ENCODE measurements at places on chromosomes 7 and 10.
A peak's percentile ranks its signal among the peaks of the same experiment; 100 is the strongest.

DNA sequence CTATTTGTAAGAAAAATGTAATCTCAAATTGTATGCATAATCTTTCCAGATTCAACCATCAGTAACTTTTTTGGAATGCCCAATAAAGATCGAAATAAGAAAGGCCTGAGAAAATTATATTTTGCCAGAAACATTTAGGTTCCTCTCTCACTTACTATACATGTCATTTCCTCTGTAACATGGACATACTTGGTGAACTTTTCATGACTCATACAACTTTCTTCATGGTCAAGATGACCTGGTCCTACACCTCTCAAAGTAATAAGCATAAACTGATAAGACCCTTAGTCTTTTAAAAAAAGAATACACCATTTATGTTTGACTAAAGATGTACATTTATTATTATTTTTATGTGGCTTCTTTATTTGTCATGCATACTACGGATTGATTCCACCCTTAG, 125.3 kb downstream of the REEP3 start:
- no peak for DNase-seq

DNA sequence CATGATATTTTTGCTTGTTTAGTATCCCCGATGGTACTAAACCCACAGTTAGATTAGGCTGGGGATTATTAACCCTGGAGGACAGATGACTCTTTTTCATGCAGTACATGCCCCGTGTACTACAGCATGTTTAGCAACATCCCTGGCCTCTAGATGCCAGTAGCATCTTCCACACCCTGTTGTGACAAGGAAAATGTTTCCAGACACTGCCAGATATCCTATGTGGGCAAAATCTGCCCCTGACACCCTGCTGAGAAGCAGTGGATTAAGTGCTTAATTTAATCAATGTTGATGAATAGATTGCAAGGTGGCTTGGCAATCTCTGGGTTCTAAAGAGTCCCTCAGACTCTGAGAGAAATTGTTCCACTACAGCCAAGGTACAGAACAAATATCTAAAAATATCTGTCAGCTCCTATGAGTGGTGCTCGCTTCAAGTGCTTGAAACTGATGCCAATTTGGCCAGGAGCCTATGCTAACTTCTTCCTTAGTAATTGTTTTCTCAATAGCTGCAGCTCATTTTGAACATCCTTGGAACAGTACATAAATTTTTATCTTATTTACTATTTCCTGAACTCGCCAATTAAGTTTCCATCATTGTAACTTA, 247.0 kb downstream of the SORCS1 start:
- no peak for DNase-seq

DNA sequence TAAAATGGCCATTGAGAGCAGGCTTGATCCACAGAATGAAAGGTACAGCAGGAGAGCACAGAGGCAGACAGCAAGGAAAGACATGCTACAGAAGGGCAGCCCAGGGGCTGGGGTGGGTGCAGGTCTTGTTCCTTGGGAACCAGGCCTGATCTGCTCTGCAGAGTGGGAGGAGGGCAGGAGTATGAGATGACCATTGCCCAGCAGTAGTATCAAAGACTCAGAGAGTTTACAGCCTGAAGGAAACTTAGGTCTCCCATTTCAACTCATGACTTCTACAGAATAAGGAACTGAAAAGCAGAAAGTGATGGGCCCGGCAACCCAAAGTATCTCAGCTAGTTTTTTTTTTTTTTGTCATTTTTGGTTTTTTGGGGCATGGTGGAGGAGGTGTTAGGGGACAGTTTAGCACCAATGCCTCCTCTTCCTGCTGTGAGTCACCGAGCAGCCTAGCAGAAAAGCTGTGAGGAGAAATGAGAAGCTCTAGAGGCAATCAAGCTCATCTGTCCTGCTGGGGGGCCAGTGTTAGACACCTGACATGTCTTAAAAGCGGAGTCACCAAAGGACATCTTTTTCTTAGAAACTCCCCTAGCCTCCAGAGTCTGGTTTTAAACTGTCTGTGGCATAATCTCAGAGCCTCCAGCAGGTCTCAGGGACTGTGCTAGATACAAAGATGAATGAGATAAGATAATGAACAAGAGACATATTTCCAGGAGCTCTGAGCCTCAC, 34.3 kb upstream of the HERPUD2 start:
- no peak for DNase-seq

DNA sequence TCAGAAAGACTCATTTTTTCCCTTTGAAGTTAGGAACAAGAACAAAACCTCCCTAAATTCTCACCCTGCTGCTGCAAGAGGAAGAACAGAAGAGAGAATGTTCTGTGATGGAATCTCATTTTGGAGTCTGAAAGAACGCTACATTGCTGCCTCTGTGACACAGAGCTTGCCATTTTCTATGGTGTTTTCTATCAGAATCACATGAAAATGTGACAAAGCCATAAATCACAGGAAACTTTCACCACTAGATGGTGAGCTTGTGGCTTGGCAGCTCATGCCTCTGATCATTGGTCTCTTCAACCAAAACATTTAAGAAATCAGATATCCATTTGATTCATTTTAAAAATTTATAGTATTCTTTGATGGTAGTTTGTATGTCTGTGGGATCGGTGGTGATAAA, 82.9 kb downstream of the CADPS2 start:
- no peak for DNase-seq

DNA sequence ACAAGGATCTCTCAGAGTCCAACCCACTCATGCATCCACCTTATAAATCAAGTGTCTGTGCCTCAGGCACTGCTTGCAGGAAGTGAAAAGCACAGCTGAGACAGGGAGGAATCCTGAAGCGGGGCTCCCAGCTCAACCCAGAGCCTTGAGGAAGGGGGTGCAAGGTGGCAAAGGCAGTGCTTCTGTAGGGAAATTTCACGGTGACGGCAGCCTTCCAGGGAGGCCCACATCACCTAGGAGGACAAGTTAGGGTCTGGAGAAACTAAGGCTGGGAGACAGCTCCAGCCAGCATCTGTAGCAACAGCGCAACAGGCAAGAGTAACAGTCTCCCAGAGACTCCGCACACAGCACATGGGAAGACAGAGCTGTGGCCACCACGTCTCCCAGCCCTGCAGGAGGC, 2.7 kb downstream of the AOC1 start:
- no peak for DNase-seq

GRCh38 chr10:35716776-35717175, 74.7 kb upstream of the FZD8 start:
- no peak for DNase-seq

- DNase-seq, result no peak
Observed at GRCh38 chr10:14691359-14691758, 83.3 kb downstream of the FAM107B start.

DNA sequence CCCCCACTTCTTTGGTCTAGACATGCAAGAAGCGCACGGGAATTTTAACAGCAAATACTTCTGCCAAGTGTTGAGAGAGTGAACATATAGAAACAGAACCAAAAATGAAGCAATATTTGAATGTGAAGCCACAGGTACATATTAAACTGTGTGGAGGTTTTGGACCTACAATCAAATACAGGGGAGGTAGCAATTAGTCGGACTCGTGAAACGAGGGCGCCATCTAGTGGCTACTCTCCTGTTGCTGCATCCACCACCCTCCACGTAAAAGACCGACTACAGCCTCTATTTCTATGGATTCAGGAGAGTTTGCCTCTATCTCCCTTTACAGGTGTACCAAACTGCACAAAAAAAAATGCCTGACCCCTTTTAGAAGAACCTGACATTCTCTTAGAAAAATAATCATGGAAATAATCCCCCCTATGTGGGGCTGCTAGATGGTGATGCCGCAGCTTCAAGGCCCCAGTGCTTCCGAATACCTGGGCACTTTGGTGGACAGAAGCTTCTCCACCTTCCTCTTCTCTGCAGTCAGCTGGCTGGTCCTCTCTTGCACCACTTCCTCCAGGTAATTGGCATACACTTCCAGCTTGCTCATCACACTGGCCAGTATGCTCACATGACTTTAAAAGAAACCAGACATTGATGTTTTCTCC, 31.7 kb downstream of the TECTB start:
- DNase-seq, result peak; percentile 30

DNA sequence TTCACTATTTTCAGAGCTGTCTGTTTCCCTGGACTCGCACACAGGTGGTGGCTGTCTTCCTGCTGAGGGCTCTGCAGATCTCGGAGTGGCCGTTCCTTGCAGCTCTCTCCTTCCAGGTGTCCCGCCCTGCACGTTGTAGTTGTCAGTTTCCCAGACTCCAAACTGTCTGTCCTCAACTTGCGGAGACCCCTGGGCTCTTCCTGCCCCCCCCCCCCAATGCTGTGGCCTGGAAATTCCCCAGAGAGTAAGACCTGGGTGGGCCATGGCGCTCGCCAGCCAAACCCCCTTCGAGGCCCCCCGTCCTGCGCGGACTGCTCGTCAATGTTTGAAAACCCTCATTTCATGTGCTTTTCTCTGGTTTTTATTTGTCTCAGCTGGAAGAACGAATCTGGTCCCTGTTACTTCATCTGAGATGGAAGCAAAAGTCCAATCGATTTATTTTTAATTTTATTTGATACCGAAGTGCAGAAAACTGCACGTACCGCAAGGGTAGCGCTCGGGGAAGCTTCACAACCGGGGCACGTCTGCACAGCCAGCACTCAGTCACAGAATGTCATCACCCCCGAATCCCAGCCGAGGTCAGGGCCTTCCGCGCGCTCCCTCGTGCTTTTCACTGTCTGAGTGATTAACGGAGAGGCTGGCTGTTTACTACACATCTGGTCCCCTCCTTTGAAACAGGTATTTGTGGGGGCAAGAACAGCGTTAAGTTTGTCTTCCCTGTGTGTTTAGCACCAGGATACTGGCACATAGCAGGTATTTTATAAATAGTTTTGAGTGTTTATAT, 46.4 kb upstream of the NKX6-2 start:
- no peak for DNase-seq

GRCh38 chr7:55250313-55250712, 114.8 kb upstream of the LANCL2 start:
- no peak for DNase-seq

DNA sequence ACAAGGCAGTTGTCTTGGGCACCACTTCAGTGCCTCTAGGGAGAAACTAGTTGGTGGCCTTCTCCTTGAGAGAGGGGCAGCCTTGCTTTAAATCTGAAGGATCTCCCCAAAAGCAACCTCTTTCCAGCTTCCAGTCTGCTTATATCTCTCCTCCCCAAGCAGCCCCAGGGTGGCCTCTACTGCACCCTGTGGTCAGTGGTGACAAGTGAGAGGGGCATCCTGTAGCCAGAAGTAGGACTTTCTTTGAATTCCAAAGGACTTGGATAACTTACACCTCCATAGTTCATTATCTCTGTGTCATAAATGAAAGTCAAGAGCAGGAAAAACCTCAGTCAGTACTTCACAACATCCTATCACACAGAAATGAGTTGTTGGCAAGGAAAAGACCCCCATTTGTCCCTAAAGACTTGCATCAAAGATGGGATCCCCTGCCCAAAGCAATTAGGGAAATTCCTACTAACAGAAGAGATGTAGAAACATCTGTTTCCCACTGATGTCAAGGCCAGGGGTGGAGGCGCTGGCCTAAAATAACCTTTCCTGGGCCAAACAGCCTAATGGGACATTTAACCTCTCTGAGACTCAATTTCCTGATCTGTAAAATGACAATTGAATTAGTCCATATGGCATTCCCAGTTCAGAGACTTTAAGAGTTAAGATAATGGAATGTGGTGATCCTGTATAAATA, 44.0 kb upstream of the ANKRD1 start:
- no peak for DNase-seq

DNA sequence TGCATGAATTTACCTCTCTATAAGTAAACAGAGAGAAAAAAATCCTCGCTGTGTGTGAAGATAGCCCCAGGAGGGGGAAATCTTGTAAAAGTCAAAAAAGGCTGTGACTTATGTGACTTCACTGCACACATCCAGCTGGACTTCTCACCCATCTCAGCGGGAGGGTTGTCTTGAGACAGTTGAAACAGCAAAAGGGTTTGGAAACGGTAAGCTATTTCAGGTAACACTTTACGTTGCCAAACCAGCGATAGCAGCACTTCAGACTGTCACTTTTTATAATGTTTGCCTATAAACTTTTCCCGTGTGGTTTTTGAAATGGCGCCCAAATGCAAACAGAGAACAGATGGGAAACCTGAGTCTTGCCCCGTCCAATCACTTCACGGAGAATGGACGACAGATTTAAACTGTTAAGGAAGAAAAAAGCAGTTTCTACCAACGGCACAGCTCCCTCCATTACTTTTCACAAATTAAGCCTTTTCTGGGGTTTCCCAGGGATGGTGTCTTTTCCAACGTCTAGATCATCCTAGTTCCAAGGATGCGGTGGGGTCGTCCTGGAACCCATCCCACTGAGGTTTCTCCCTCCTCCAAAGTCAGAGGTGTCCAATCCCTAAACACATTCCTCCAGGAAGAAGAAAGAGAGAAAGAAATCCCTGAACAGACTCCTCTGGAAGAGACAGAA, 25.2 kb downstream of the FGFR2 start:
- no peak for DNase-seq

DNA sequence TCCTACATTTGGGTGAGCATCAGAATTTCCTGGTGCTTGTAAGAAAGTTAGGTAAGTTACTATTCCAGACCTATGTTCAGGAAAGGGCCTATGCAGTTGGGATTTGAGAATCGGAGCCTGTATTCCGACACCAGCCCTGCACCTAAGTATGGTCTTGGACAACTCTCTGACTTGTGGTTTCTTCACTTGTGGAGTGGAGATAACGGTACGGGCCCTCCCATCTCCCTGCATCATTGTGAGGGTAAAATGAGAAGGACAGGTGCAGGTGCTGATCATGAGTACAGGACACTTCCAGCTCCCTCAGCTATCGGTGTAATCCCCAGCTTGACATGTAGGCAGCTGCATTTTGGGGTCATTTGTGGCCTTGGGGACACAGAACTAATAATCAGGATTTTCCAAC, 138.3 kb upstream of the NAMPT start:
- no peak for DNase-seq

GRCh38 chr10:67017218-67017617, 91.4 kb downstream of the LRRTM3 start:
- no peak for DNase-seq

- DNase-seq, result no peak
Observed at GRCh38 chr7:51827631-51828030, 511.0 kb upstream of the COBL start.

DNA sequence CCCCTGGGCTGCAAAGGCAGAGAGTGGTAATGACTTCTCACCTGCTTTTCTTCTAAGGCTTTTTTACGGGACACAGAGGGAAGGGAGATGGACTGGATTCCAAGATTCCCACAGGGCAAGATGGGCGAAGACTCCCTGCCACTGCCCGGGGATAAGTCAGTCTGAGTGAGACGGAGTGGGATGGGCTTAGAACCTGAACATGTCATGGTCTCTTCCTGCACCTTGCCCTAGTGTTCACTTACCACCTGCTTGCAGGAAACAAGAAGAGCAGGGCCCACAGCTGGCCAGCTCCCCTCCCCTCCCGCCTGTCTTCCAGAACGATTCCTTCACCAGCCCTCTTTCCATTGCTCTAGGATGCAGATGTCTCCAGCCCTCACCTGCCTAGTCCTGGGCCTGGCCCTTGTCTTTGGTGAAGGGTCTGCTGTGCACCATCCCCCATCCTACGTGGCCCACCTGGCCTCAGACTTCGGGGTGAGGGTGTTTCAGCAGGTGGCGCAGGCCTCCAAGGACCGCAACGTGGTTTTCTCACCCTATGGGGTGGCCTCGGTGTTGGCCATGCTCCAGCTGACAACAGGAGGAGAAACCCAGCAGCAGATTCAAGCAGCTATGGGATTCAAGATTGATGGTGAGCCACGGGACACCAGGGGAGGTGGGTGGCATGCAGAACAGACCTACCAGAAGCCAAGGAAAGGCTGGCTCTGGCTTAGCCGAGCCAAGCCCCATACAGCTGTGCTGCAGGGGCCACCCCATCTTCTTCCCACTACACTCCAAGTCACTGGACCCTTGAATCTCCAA, 1.3 kb downstream of the SERPINE1 start:
- no peak for DNase-seq
